ENCODE measurements at places on chromosomes 4 and X. TPM values are rescaled to one million over a fixed set of nuclear protein-coding genes. Genes with fewer than 3 reads are reported as not detected.
A peak's percentile ranks its signal among the peaks of the same experiment; 100 is the strongest.

- no peak for DNase-seq
These were observed 172.2 kb downstream of the PPARGC1A start for GRCh38 chr4:23717528-23718248.

- DNase-seq, result no peak
These were observed 65.8 kb downstream of the SLIT2 start for GRCh38 chr4:20317424-20317985.

- no peak for DNase-seq
These were observed 104.5 kb downstream of the UBE2NL start for GRCh38 chrX:143988356-143988755.

- no peak for DNase-seq
These were observed 467.0 kb downstream of the PCDH18 start for GRCh38 chr4:137065311-137065710.

GRCh38 chr4:141036786-141037185, 96.5 kb downstream of the RNF150 start:
- DNase-seq, result no peak

DNA sequence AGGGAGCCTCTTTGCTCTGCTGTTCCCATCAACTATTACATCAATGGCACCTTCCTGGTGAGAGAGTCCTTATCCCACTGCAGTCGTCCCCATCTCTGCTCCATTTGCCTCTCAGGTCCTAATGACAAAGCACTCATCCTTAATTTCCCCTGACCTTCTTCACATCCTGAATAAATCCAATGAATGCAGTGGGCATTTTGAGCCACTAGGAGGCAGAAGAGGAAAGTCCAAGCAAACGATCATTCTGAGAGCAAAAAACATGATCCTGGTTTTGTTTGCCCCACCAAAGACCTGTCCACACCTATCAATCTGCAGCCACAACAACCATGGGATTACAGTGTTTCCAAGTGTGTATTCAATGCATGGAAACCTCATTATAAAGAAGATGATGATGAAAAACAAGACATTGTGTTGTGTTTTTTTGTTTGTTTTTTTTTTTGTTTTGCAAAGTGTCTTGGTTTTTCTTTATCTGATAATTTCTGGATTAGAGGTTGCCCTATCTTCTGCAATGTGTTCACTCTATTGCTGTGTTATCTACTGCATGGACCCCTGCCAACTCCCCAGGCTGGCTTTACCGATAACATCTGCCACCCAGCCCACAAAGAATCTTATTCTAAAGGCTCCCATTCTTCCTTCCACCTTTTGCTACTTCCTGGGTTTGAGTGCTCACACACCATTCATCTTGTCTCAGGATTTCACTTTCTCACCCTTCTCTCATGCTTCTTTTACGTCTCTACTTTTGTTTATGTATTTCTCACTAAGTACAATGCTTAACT, 207.2 kb downstream of the NLGN4X start:
- no peak for DNase-seq

DNA sequence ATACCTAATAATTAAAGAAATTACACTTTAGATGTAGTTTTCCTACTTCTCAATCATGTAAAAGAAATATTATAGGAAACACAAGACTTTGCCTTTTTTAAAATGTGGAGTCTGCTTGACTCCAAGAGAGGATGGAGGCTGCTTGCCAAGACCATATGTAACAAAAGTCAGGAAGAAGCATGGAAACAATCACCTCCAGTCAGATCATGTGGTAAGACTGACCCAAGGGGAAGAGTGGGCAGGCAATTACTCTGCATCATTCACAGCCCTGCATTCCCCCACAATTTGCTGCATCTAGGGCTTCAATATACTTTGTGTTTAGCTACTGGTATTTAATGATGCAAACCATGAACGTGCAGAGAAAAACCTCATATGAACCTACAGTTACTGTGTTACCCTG, 78.0 kb upstream of the RXFP1 start:
- DNase-seq, result no peak

- DNase-seq, result peak; percentile 21
These were observed 69.4 kb downstream of the HMGB2 start for GRCh38 chr4:173264684-173265185.

DNA sequence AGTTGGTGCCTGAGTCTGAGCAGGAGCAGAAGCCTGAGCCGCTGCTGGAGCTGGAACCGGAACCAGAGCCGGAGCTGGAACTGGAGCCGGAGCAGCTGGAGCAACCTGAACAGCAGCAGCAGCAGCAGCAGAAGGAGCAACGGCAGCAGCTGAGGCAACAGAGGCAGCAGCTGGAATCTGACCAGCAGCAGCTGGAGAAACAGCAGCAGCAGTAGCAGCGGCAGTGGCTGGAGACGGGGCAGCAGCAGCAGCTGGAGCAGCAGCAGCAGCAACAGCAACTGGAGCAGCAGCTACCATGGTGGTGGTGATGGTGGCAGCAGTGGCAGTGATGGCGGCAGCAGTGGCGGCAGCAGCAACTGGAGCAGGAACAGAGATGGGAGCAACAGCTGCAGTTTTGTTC, 61.5 kb downstream of the AMOT start:
- no peak for DNase-seq

- no peak for DNase-seq
These were observed 7.7 kb upstream of the SLC10A6 start for GRCh38 chr4:86856896-86857295.

DNA sequence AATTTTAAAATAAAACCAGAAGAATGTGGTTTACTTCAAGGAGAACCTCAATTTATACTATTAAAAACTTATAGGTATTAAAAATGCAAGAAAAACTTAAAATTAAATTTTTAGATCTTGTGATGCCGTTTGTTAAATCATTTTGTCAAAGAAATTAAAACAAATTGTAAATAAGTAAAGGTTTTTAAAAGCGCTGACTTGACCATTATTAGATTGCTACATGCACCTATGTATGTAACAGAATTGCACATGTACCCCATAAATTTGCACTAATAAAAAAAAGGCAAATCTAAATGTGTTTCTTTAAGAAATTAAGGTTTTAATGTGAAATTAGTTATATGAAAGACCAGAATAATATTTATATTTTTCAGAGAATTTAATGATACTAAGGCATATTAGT, 156.1 kb downstream of the LARP7 start:
- no peak for DNase-seq

The AKAP4 gene
- total RNA-seq, result 0.22 TPM

The NFKB1 gene
- total RNA-seq, result 50.0 TPM

The USP51 gene
- total RNA-seq, result 12.7 TPM

The ETDA gene
- not detected for total RNA-seq

The EGFL6 gene
- not detected for total RNA-seq

The PLP1 gene
- 1.4 TPM for total RNA-seq

The SYP gene
- 4.8 TPM for total RNA-seq

The MAGEA12 gene
- not detected for total RNA-seq

All from thyroid gland (tissue), 4 donors.